ENCODE measurements at places on chromosomes 6 and 20.
A peak's percentile ranks its signal among the peaks of the same experiment; 100 is the strongest.

DNA sequence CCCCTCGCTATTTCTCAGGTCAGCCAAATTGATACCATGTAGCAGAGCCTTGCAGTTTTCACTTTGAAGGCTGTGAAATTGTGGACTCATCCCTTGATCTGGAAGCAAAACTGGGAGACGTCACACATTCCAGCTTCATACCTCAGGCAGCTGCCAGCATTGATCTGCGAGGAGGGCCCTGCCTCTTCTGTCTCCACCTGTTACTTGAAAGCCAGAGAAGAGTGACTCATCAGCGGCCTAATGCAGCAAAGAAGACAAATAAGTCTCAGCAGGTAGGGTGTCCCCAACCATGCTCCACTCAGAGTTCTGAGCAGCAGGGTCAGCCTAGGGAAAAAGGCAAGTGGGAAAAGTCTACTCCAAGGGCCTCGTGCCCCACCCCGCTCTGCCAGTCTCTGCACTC, 69.4 kb upstream of the BMP2 start:
- no peak for DNase-seq

GRCh38 chr6:130337534-130337933, 28.3 kb upstream of the TMEM200A start:
- no peak for DNase-seq

DNA sequence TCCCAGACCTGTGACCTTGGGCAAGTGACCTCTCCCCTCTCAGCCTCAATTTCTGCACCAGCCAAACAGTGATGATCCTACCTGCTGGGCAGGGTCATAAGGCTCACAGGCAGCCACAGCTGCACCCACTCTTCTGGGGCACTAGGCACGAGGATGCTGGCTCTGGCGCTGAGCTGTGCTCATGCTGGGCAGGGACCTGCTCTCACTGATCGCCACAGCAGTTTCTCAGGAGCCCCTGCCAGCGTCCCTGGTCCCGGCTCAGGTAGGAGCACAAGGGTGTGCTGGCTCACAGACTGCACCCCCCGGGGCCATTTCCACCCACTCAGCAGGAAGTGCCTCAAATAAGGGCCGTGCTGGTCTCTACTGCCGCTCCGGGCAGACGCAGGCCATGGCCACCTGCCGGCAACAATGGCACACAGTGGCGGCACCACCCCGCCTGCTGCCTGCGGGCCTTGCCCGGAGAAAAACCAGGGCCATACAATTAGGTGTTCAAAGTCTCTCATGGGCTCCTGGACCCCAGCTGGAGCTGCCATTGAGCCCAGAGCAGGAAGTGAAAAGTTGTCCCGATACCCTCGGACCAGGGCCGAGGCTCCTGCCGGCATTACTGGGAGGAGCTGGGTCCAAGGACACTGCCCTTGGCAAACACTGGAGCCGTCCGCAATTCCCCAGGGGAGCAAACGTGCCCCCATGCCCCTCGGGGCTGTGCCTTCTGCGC, 4.6 kb upstream of the CABLES2 start:
- DNase-seq, result no peak

GRCh38 chr6:85672050-85672449, 29.4 kb upstream of the SYNCRIP start:
- no peak for DNase-seq

GRCh38 chr6:87213364-87213763, 58.0 kb downstream of the ZNF292 start:
- DNase-seq, result no peak

DNA sequence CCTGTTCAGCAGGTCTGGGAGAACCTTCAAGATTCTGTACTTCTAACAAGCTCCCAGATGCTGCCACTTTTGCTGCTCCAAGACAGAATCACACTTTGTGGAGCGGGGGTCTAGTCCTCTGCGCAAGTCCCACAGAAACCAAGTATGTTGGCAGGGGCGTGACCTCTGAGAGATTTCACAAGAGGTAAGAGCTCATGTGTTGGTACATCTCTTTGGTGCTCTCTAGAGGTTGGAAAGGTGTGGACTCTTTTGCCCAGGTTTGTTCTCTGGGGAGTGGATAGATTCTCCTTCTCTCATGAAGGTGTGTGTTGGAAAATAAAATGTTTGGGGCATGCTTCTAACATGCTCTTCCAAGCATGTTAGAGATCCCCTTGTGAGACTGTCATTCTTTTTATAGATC, 340.9 kb upstream of the IRAK1BP1 start:
- no peak for DNase-seq

- DNase-seq, result no peak
These were observed 3.6 kb downstream of the JARID2 start for GRCh38 chr6:15249371-15250019.

- no peak for DNase-seq
These were observed 144.0 kb upstream of the AGPAT4 start for GRCh38 chr6:161417717-161418462.

GRCh38 chr20:48879612-48880245, 41.8 kb upstream of the ARFGEF2 start:
- DNase-seq, result no peak

GRCh38 chr6:90605749-90606340, 19.0 kb upstream of the MAP3K7 start:
- DNase-seq, result no peak

DNA sequence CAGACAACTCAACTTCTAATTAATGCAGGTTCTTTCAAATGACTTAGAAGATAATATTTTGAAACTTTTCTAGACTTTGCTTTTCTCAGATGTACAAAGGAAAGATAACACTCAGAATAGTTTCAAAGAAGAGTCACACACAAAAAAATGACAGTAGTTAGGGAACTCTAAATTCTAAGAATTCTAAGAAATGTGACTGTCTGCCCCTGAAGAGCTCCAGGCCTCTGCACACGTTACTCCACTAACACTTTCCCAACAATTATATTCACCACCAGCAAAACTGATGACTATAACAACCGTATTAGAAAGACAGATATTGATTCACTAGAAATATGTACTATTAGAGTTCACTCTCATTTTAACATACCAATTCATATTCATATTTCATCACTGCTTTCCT, 133.3 kb upstream of the SMLR1 start:
- DNase-seq, result no peak

DNA sequence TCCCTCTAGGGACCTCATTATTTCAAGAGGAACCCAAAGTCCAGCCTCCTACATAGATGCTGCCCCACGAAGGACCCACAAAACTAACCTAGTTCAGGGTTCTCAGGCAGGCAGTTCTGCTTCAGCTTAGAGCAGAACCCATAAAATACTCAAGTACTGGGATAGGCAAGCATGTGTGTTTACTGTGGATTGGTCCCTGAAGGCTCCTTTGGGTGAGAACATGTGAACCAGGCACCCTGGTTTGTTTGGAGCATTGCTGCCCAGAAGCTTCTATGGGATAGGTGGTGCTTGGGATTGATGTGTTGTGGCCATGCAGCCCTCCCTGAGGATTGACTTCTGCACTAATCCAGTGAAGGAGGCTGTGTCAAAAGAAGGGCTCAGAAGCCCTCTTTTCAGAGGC, 14.9 kb upstream of the EFHC1 start:
- no peak for DNase-seq

- no peak for DNase-seq
These were observed 188.6 kb downstream of the GJA10 start for GRCh38 chr6:90082847-90083246.

DNA sequence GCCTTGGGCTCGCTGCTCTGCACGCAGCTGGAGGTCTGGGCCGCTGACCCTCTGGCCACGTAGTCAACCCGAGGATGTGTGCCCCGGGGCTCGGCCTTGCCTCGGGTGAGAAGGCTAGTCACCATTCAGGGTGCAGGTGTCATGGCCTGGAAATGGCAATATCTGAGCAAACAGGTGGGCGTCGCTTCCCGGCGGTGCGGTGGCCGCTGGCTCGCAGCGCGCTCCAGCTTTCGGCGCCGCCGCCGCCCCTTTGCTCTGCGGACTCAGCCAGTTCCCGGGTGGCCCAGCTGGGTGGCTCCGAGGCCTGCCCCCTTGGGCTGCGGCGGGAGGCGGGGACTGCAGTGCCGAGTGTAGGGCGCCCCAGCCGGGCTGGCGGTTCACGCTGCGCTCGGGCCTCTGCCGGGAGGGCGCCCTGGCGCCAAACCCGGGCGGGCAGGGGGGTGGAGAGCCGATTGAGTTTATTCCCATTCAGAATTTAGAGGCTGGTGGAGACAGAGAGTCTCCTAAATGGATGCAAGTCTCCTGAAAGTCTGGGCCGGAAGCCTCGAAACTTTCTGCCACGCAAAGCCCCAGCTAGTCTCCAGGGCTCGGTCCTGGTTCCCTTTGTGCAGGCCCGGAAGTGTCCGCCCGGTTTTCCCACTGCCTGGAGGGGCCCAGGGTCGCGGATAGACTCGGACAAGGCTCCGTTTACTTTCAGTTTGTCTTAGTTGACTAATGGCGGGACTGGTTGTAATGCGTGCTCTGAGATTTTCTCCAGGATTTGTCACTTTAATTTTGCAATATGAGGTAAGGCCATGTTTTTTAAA, 11.3 kb upstream of the TFAP2A start:
- DNase-seq, result peak; percentile 50
